ENCODE measurements at places on chromosomes 4 and X.

- DNase-seq: no peak
These were observed 3.7 kb downstream of the SRPX2 start for GRCh38 chrX:100647739-100648138.

DNA sequence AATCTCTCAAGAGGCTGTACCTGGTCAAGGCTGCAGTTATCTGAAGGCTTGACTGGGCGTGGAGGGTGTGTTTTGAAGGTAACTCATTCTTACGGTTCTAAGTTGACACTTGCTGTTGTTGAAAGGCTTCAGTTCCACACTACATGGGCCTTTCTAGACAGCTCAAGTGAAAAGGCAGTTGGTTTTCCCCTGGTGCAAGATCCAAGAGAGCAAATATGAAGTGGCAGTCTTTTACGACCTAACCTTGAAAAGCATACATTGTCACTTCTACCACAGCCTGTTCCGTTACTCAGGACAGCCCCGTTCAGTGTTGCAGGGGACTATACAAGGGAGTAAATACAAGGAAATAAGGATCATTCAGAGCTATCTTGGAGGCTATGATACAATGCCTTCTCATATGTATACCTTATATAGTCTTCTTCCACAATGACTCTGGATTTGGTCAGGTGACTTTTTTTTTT, 46.2 kb downstream of the PDS5A start:
- DNase-seq: no peak

DNA sequence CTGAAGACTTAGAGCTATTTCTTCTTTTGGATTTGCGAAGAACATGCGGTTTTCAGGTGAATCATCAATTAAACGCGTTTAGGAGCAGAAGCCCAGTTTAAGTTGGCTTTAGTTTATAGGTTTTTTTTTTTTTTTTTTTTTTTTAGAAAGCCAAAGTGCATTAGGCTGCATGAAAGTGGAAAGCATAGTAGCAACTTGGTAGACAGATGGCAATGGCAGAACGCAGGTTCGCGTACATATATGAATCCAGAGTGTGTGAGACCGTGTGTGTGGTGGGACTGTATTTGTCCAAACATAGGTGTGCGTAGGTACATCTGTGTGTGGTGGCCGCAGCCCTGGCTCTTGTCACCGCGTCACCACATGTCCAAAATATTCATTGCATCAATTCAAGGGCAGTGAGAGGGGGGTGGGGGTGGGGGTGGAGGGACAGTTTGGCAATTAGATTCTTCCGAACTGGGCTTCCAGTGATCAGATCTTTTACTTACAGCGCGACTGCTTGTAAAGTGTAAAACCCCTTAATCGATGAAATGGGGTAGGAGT, 901 bp downstream of the JADE1 start:
- DNase-seq: peak; percentile 56

DNA sequence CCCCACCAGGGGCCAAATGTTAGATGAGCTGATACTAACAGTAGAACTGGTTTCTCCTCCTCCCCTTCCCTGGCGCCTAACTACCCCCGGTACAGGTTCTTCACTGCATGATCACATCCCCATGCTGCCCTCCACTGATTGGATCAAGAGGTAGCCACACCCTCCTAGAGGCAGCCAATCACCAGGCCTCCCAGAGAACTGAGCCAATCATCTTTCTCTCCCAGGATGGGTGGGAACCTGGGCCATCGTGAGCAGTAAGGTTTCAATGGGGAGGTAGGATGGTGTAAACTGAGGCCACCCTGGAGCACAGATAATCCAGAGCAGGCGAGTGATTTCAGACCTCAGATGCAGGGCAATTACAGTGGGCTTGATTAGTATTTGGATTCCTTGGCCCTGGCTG, 64.2 kb downstream of the PPP2R2C start:
- DNase-seq: no peak

- no peak for DNase-seq
These were observed 69.6 kb downstream of the PHOX2B start for GRCh38 chr4:41678951-41679350.

- DNase-seq: no peak
These were observed 361.7 kb upstream of the FAT1 start for GRCh38 chr4:187085339-187085738.

- DNase-seq: no peak
These were observed 60.6 kb downstream of the SMARCA1 start for GRCh38 chrX:129462707-129463106.

- DNase-seq: no peak
These were observed 116.3 kb upstream of the SFRP2 start for GRCh38 chr4:153905231-153905630.

- DNase-seq: no peak
These were observed 6.7 kb upstream of the MXD4 start for GRCh38 chr4:2268357-2269205.

- no peak for DNase-seq
These were observed 184.8 kb downstream of the GBA3 start for GRCh38 chr4:22877486-22878052.

- no peak for DNase-seq
These were observed 81.2 kb upstream of the TBL1X start for GRCh38 chrX:9383655-9384054.

GRCh38 chr4:38757945-38758600, 24.7 kb downstream of the TLR10 start:
- peak; percentile 66 for DNase-seq

DNA sequence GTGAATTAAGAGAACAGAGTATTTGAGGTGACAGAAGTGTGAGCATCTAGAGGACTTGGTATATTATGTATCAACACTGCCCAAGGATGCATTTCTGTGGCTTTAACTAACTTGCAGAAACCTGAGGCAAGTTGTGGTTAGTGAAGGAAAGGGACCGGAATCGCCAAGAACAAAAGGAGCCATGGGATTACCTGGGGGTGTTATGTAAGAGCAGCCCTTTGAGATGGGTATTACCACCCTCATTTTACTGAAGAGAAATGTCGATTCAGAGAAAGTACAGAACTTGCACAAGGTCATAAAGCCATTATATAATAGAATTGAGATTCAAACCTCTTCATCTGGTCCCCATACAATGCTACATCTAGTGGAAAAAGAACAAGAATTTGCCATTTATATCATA, 14.3 kb downstream of the TENM3 start:
- DNase-seq: no peak

GRCh38 chr4:187840814-187841213, 154.8 kb upstream of the ZFP42 start:
- DNase-seq: no peak

DNA sequence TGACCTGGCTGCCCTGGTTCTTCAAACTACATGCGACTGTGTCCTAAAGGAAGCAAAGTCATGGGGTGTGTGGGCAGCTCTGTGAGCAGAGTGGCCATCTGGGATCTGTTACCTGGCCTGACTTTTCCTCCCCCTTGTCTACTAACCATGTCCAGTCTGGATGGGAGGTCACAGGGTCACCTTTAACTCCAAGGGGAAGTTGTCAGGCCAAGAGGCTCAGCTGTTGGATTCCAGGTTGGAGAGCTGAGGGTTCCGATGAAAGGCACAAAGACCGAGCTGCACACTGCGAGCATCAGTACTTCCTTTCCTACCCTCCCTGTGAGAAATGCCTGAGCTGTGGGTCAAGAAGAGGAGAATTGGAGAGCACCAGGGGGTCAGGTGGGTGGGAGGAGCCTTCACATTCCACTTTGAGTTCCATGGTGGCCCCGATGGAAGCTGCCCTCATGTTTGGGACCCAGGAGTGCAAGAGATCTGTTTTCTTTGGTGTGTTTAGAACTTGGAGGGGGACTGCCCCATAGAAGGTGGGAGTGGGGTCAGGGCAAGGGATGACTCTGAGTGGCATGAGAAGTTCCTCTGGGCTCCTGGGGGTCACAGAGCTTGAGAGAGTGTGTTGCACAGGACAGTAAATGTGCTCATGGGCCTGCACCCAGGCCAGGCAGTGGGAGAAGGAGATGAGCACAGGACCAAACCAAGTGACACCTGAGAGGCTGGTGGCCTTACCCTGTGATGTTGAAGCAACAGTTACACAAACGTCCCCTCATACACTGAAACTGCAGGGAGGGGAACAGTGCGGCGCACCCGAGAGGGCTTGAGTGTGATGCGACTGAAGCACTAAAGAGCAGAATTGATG, 36.2 kb downstream of the RGS12 start:
- no peak for DNase-seq

- DNase-seq: no peak
These were observed 82.3 kb upstream of the EDNRA start for GRCh38 chr4:147398556-147398955.

- no peak for DNase-seq
These were observed 30.0 kb upstream of the RASSF6 start for GRCh38 chr4:73650250-73650649.

DNA sequence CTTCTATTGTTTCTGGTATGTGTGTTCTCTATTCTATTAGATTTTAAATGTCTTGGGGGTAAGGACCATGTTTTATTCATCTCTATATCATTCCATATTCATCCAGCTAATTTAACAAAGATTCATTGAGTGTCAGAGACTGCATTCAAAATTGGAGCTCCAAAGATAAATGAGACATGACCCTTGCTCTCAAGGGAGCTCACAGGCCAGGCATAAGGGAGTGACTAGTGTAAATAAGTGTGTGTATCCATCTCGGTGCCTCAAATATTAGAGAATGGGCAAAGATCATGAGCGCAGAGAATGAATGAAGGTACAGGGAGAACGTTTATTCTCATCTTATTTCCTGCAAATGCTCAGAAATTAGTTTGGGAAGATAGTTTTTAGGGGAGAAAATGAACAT, 150.1 kb upstream of the CASK start:
- no peak for DNase-seq

- no peak for DNase-seq
These were observed 207.4 kb downstream of the ADAM29 start for GRCh38 chr4:175125410-175126068.

DNA sequence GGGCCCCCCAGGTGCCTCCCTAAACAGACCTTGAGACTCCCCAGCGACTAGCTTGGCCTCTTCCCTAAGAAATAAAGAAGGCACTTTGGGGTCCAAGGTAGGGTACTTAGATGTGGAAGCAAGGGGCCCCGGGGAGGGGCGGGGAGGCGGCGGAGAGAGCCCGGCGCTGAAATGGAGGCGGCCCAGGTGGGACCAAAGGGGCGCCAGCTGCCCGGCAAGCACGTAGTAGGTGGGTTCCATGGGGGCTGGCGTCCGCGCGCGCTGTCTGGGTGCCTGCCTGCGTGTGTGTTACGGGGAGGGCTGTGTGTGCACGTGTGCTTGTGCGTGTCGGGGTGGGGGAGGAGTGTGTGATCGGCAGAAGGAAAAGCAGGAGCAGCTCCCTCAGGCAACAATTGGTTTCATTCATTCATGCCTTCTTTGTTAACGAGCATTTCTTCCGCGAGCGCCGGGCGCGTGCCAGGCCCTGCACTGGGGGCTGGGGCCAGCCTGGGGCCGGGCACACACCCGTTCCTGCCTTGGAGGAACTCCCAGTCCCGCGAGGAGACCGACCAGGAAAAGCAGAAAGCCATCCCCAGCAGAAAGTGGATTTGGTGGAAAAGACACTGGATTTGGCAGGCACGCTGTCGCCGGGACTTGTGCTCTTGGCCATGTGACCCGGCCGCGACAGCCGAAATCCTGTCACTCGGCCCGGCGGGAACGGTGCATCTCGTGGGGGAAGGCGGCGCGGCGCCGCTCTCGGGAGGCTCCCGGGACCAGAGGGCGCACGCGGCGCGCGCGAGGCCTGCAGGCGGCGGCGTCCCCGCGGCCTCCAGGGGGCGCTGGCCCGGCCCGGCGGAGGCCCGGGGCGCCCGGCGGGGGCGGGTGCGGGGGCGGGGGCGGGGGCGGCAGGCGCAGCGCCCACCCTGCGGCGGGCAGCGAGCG, 3.3 kb upstream of the DUSP9 start:
- peak; percentile 5 for DNase-seq

- no peak for DNase-seq
These were observed 1.1 kb upstream of the PDLIM3 start for GRCh38 chr4:185536411-185536709.

- DNase-seq: peak; percentile 1
These were observed 51.8 kb downstream of the CHRDL1 start for GRCh38 chrX:110743679-110744340.

- DNase-seq: no peak
These were observed 32.5 kb downstream of the FAM53A start for GRCh38 chr4:1651609-1652008.

DNA sequence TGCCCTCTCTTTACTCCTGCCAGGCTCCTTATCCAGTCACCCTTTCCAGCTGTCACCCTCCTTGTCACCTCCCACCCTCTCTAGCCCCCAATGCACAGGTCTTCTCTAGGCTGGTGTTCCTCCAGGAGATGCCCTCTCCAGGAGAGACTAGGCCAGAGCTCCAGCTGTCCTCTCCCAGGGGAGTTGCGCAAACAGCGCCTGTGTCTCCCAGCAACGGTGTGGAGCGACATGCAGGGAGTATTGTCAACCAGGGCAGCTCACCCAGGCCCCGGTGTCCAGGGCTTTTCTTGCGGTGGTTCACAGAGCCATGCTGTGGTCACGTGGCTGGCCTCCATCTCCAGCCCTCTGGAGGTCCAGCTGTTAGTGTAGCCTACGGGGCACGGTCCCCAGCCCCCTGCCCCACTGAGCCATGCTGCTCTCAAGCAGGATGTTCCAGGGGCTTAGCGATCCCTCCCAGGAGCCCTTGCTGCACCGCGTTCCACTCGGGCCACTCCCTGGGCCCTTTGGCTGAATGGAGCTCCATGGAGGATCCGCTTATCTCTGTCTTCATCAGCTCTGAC, 34.8 kb downstream of the CCNQ start:
- no peak for DNase-seq

- no peak for DNase-seq
These were observed 48.4 kb downstream of the RWDD4 start for GRCh38 chr4:183610613-183611012.

DNA sequence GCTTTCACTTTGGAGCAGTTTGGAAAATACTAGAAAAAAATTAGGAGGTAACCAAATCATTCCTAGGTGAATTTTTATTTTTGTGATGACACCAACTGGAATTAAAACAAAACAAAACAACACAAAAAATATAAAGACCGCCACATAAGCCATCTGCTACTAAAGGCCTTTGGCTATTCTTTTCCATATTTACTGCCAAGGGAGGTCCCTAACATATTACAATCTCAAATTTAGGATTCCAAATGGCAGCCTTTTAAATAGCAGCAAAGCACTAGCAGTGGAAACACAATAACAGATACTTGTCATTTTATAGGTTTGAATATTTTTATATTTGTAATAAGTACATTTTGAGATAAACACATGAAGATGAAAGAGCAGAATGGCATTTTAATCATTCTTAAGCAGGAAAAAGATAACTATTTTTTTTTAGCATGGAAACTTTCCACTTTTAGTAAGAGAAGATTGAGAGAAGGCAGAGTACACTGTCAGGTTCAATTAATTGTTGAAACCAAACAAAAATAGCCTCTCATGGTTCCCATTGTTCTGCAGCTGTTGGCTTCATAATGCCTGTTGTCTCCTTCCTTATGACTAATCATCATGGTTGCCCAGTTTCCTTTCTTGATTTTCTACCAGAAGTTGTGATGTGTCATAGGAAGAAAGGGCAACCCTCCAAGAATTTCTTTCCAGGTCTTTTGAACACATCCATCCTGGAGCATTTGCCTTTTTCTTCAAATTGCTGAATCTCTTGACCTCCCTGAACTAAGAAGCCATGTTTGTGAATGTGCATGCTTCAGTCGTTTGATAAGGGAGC, 219.0 kb upstream of the EMCN start:
- no peak for DNase-seq

Measured in T47D (cell line).